Stomach (tissue), 19 donors: ENCODE measurements at places on chromosomes 5 and 9. TPM values are rescaled to one million over a fixed set of nuclear protein-coding genes. Genes with fewer than 3 reads are reported as not detected.

CFAP77 gene
- not detected for total RNA-seq

PDLIM4 gene
- total RNA-seq: 33.9 TPM

PLPP7 gene
- total RNA-seq: 1.8 TPM

- DNase-seq: no peak
Measured at GRCh38 chr5:74643111-74643562, 2.6 kb upstream of the ENC1 start.

DNA sequence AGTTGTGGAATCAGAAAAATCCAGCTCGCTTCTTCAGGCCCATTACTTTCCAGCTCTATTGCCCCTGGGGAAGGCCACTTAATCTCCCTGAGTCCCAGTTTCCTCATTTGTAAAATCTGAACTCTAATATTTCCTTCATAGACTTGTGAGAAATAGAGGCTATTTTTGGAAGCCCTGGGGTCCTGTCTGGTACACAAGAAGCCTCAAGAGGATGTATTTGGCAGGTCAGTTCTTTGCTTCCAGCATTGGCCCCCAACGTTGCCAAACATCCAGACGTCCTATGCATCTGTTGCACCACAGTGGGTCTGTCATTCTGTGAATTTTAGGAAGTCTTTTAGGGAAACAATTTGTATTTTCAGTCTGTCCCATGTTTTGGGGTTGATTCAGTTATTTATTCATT lies 525.9 kb downstream of the EBF1 start:
- no peak for DNase-seq

TYRP1 gene
- not detected for total RNA-seq

HACD4 gene
- total RNA-seq: 11.7 TPM

GRCh38 chr9:76206821-76207220 lies 187.4 kb downstream of the RFK start:
- DNase-seq: no peak

- DNase-seq: no peak
Measured at GRCh38 chr9:99814359-99814758, 7.3 kb upstream of the NR4A3 start.

DNA sequence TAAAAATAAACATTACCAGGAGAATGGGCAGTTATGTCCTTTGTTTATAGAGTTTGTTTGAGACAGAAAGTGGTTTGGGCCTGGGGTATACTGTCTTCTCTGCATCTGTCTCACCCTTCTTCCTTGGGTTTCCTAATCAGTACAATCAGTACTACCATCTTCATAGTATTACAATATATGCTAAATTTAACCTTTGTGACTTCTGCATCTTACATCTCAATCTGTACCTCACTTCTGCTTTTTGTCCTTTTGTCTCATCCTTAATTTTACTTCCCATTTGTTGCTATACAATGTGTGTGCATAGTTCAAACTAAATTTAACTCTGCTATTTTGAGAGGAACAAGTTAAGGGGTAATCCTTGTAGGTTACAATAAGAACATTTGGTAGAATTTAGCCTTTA lies 19.6 kb downstream of the FBXO38 start:
- no peak for DNase-seq

- DNase-seq: no peak
Measured at GRCh38 chr5:119948162-119948561, 318.8 kb downstream of the FAM170A start.

DNA sequence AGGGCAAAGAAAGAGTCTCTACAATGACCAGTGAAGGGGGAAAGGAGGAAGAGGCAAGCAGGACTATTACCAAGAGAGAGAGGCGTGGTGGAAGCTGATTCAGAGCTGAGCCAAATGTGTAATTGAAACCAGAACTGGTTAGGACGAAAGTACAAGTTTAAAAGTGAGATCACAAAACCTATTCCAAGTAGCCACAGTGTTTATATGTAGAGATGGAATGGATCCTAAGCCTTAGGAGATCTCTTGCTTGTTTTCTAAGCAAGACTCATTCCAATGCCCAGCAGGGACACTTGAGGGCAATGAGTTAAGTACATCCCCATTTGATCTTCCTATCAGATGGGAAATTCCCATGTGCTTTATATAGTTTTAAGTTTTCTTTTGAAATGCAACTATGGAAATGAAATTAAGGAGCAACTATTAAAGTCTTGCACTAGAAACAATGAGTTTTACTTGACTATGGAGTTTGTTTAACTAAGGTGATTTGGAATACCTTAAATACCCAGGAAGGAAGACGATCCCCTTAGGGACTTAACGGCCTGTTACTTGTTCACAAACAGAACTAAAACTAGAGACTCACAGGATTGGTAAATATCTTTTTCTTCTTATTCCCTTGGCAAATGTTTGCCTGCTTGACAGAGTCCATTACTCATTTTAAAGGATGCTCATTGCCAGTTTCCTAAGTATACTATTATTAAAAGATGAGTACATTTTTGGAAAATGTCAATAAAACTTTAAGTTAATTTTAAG lies 51.1 kb upstream of the SNX2 start:
- peak; percentile 55 for DNase-seq

PCDHGC5 gene
- not detected for total RNA-seq

- no peak for DNase-seq
Measured at GRCh38 chr9:93572636-93573515, 3.5 kb upstream of the PHF2 start.

- peak; percentile 84 for DNase-seq
Measured at GRCh38 chr5:115816226-115817081, at the start of gene CDO1. Gene CDO1, minus strand, starts transcription at chr5:115816659. Its CDS starts 262 bp downstream, at chr5:115816397.

GRCh38 chr5:73915345-73915744 lies 289.3 kb downstream of the ARHGEF28 start:
- DNase-seq: no peak

SPOUT1 gene
- total RNA-seq: 23.2 TPM

PFN3 gene
- total RNA-seq: not detected

- DNase-seq: no peak
Measured at GRCh38 chr5:124283031-124283430, 463.4 kb downstream of the ZNF608 start.

DNA sequence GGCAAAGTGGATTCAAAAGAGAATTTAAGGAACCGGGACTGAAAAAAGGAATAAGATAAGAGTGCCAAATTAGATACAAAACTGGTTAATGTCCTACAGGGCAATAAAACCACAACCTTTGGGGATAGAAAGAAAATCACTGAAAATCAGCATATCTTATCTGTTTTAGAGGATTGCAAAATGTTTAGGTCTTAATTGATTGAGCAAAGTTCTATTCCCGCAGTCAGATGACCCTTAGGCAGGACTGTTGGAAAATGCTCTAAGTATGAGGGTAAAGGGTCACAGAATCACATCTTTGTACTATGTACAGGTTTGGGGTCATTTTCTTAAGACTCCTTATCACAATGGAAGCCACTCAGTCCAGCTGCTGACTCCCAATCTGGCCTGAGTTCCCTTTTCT lies 129.0 kb downstream of the GABBR2 start:
- DNase-seq: no peak

GRCh38 chr5:154722936-154723335 lies 32.2 kb upstream of the LARP1 start:
- DNase-seq: no peak

DNA sequence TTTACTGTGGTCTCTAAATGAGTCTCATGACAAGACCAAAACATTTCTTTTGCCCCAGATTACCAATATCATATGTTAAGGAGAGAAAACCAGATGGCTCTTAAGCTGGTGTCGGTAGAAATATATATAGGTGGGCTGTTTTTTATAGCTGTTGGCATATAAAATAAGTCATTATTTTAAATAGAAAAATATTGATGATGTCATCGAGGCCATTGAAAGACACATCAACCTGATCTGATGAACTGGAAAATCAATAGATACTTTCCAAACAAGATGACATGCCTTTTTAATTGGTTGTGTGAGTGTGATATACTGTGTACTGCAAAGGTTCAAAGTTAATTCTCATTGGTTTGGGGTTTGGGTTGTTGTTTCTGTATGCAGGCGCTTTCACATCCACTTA lies 617.3 kb downstream of the CCDC171 start:
- no peak for DNase-seq

OR1Q1 gene
- total RNA-seq: not detected

TLR4 gene
- total RNA-seq: 1.3 TPM

GRCh38 chr5:2206293-2207108 lies 323.8 kb upstream of the IRX4 start:
- DNase-seq: peak; percentile 41

ACOT12 gene
- total RNA-seq: not detected

MEIKIN gene
- total RNA-seq: not detected

DNA sequence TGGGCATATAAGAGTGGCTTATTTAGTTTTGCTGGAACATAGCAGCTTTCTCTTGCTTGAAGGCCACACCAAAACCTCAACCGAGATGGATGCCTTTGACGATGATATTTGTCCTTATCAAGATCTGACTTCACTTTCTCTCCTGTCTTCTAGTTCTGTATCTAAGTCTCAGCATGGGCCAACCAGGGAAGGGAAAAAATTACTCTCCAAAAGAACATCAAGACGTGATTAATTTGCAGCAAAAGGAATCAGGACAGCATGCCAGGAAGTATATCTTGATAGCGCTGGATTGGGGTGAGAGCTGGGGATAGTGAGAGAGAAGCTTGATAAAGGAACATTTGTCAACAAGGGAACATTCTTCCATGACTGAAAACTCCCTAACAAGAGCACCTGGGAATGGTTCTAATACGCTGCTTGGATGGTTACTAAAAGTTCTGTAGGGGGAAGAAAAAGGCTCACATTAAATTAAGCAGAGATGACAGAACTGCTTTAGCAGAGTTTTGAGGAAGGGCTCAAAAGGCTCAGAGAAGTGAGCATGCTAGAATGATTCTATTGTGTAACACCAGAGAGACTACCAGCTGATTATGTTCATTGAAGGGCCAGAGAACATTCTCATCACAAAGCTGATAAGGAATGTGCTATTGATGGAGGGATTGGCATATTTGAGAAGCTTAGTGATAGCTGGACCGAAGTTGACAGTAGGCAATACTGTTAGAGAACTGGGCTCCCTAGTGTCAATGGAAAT lies 21.6 kb upstream of the ANXA1 start:
- DNase-seq: no peak

- DNase-seq: no peak
Measured at GRCh38 chr5:44875661-44876605, 67.2 kb downstream of the MRPS30 start.

DNA sequence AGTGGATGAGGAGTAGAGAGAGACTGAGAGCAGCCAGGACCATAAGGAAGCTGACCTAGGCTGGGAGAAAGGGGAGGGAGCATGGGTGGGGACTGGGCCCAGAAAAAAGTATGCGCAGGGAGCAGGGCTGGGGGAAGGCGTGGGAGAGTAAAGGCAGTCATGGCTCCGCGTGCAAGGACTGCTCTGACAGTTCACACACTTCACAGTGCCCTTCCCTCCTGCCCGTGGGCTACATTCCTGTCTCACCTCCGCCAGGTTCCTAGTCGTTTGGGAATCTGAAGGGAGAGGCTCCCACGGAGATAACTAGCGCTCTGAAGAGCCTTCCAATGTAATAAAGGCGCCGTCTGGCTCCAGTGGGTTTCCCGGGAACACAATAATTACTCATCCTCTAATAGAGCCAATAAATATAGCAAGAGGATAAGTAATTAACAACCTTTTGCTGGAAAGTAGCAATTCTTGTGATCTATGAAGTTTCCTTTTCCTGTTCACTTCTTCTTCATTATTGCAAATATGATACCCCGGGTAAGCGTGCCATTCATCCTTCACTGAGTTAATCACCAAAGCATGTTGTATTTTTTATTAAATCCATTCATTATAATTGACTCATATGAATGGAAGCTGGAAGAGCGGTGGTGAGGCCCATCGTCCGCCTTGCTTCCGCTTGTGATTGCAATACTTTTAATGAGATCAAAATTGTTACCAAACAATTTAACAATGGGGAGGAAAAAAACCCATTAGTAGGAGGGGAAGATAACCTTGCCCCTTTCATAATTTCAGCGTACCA lies 39.3 kb downstream of the TTLL11 start:
- DNase-seq: no peak

- peak; percentile 22 for DNase-seq
Measured at GRCh38 chr5:370959-371810, 49.7 kb downstream of the AHRR start.

PPP1R26 gene
- 14.2 TPM for total RNA-seq

- no peak for DNase-seq
Measured at GRCh38 chr5:38426986-38427950, 129.2 kb downstream of the LIFR start.

TLX3 gene
- total RNA-seq: not detected

SHROOM1 gene
- 98.5 TPM for total RNA-seq

PLAC8L1 gene
- total RNA-seq: not detected

SLC1A1 gene
- total RNA-seq: 7.3 TPM

ARHGEF28 gene
- 85.7 TPM for total RNA-seq

DNA sequence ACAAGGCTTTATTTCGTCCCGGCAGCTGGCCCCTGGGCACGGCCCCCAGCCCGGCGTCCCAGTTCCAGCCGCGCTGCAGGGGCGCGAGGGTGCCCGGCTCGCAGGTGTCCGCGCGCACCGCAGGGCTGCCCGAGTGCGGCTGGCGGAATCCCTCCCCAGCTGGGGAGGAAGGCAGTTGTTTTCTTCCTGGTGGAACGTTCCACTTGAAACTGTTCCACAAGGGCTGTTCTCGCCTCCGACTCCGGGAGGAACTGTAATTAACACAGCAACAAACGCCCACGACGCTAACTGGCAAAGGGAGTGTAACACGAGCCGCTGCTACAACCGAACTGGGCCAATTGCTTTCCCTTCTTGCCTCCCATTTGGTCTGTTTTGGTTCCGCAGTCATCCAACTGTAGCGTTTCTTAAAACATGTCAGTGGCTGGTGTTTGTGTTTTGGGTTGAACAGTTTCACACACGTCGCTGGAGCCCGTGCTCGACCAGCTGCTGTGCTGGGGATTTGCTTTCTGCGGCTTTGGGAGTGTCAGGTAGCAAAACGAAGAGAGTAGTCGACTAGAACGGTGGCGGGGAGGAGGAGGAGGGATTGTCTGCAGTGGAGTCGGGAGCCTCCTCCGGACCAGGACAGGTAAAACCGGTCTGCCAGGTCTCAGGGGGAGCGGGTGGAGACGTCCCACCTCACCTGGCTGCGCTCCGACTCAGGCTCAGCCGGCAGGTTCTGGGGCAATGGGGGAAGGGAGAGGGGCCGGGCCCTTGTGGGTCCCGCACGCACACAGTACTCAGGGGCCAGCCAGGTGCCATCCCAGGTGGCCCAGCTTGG lies 131.6 kb upstream of the NIPBL start:
- peak; percentile 94 for DNase-seq

DNA sequence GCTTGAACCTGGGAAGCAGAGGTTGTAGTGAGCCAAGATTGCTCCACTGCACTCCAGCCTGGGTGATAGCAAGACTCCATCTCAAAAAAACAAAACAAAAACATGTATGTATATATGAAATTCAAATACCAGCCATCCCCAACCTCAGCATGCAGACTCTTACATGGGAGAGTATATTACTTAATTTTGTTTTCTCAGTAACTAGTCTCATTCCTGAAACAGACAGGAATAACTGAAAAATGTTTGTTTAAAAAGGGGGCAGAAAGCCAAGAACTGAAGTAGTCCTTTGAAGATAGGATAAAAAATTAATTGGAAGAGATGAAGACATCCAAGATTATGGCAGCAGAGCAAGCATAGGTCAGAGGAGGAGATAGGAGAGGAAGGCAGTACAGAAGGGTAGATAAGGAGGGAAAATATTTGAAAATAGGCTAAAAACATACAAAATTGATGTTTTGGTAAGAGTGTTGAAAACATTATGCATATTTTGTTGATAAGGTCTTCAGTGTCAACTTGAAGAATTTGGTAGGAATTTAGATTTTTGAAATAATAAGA lies 309.9 kb downstream of the MAT2B start:
- no peak for DNase-seq

GRCh38 chr9:37150415-37150814 lies 30.0 kb downstream of the ZCCHC7 start:
- no peak for DNase-seq
